CD4-positive, alpha-beta T cell treated with Interleukin-15 for 4 hours (primary cell): ENCODE measurements at places on chromosomes 5 and 9.

DNA sequence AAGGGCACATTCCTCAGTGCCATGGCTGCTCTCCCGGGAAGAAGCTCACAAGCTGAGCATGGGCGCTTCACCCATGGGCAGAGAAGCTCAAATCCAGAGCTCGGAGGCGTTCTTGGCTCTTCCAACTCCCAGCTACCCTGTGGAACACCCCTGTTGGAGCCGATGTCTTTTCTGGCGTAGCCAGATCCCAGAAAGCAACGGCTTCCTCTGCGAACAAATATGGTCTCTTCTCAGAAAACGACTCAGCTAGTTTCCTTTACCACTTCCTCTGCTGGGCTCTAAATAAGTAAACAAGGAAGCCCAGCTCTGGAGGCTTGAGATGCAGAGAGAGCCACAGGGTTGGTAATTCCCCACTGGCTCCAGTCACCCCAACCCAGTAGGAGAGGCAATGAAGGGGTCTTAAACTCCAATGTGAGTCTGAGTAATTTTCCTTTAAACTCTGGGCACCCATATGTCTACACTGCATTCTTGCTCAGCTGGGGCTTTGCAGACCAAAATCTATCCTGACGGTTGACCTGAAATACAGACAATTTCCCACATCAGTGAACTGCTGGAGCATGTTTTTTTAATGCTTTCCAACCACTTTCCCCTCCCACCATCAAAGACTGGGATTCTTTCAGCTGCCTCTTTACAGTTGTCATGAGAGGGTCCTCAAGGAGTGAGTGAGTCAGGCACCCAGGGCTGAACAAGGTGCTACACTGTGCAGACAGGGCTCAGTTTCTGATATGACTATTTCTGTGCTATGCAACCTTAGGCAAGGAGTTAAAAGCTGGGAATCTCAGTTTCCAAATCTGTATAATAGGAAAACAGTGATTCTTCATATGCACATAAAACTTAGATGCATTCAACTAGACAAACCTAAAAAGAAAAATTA lies at the start of gene LCP2:
TSS of gene LCP2 (minus strand) at position 189 of the 874 bp plus-strand sequence. CDS start at position 23, 166 bp downstream.
- peak; percentile 86 for DNase-seq

- DNase-seq, result no peak
These were observed 19.3 kb downstream of the AK3 start for GRCh38 chr9:4721736-4722135.

GRCh38 chr9:20117986-20118385 lies 329.1 kb upstream of the SLC24A2 start:
- DNase-seq, result no peak

GRCh38 chr9:71884005-71884404 lies 27.0 kb downstream of the ABHD17B start:
- no peak for DNase-seq

DNA sequence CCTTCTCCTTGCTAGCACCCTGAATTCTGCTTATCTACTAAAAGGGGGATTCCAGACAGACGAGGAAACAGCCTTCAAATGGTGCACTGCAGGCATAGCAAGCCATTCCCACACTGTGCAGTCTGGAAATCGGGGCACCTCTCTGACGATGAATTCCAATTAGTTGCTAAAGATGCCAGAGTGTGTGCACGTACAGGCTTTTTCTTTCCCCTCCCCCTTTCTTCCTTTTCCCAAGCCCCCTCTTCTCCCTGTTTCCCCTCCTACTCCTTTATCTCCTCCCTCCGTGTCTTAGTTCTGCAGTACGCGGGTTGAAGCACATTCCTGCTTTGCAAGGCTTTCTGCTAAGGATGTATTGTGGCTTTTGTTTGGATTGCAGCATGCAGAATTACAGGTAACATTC lies at the start of gene GPR21:
TSS of gene GPR21 (plus strand) at position 316 of the 400 bp plus-strand sequence. CDS start 900 bp downstream, outside the sequence.
- DNase-seq, result no peak
